ENCODE measurements at places on chromosomes 3 and 15.

DNA sequence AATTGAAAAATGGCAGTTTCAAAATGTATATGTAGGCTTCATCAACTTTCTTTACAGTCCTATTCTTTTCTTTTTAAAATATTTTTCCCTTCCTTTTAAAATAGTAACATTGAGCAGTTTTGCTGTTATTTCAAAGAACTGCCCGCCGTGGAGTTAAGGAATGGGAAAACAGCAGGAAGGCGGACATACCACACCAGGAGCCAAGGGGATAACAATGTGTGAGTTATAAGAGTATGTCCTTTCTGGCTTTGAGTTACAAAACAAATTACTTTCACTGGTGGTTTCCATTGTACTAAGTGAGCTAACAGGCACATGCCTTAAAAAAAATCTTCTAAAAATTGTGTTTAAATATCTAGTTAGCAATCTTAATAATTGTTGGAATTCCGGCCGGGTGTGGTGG, 37.4 kb upstream of the FBXL22 start:
- no peak for DNase-seq

DNA sequence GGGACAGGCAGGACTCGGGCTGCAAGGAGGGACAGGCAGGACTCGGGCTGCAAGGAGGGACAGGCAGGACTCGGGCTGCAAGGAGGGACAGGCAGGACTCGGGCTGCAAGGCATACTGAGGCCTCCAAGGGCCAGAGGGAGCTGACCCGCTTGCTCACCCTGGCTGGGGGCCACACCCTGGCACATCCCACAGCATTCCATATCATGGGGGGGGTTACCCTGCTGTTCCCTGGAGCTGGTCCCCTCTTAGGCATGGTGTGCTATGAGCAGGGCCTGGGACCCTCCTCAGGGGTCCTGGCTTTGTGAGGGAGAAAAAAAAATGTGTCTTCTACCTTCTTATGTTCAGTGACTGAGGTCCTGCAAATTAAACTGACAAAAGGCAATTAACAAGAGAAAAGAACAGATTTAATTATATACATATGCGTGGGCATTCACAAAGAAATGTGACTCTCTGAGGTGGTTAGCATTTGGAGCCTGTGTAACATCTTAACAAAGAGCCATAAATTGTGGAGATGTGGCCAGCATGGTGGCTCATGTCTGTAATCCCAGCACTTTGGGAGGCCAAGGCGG, 97.6 kb upstream of the ALDH1A3 start:
- no peak for DNase-seq

- DNase-seq = peak; percentile 50
Observed at GRCh38 chr15:23416349-23417276, 30.4 kb downstream of the GOLGA6L2 start.

DNA sequence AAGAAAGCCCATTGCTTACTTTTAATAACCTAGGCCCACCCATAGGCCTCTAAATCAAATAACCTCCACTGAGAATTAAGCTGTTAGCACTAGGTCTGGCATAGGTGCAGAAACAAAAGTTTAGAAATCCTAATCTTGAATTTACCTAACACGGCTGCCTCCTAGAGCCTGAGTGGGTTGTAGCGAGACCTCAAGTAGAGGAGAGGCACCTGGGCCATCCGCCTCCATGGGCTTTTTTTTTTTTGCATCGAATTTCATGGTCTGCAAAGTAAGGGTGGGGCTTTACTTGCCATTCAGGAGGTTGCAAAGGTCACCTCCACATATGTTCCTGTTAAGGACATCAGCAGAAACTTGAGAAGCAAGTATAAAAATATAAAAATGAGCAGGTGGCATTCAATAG, 6.6 kb upstream of the TPM1 start:
- DNase-seq = no peak

DNA sequence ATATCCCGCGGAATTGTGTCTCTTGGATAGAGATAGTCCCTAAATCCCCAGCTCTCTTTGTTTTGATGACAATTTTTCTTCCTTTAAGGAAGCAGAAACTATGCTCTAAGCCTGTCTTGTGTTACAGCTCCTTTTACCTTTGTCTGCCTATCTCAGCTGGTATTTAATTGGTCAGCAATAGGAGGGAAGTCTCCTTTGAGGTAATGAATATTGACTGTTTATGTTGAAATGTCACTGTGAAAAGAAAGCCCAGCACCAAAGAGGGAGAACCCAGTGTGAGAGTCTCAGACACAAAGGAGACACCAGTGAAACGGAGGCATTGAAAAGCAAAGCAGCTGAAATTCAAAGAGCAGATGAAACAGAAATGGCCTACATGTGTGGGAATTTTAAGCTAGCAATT, 372.6 kb downstream of the NR2F2 start:
- no peak for DNase-seq

GRCh38 chr15:75452865-75453702, 1.6 kb upstream of the SIN3A start:
- DNase-seq = peak; percentile 74
